ENCODE measurements at places on chromosomes 4 and X.

DNA sequence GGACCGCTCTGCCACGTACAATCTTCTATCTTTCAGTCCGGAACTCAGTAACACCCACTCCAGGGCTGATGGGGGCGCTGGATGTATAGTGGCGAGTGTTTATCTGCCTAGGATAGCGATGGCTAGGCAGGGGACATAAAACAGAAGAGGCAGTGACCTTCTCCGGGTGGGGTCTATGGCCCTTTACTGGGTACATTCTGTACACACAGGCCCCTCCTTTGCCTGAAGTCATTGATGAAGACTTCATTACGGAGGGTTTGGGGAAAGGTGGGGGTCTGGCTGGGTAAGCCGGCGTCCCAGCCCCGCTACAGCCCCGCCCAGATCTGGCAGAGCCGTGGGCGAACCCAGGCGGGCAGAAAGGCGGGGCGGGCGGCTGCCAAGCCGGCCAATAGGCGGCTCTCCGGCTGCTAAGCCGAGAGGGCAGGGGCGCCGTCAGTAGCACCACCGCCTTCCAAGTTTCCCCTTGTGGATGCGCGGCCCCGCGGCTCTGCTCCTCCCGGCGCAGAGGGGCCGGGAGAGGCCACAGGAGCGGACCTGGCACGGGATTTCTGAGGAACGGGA, at the start of gene CHST7:
CHST7 (plus strand) TSS at position 435 of the 561 bp plus-strand sequence. CDS start 167 bp downstream, outside the sequence.
- DNase-seq = peak; percentile 1

DNA sequence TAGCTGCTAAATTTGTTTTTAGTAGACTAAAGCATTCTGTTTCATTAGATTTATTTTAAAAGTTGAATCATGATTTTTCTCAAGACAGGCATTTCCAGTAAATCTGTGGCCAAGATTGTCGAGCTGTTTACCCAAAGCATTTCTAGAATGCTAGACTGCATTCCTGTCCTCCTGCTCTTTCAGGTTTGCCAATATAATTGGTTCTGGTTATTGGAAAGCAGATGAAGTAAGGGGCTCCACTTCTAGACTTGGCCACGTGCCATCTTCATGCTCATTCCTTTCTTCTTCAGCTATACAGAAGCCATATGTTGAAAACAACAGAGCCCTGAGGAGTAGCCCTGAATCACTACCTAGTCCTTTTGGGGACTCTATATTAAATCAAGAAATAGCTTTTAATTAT, 62.5 kb downstream of the PGRMC2 start:
- no peak for DNase-seq

DNA sequence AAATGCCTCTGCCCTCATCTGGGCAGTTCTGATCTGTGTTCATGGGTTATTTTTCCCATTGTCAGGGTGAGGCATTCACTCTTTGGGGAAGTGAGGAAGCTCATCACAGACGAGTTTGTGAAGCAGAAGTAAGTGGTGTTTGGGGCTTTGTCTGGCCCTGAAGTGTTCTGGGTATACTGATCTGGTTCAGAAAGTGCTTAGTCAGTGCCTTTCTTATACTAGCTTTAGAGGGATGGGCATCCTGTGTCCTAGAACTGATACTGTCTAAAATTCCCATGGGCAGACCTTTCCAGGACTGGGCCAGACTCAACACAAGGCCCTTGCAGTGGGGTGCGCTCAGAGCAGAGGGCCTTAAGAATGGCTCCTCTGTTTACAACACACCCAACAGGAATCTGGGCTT, 6.4 kb downstream of the TRO start:
- DNase-seq = no peak

DNA sequence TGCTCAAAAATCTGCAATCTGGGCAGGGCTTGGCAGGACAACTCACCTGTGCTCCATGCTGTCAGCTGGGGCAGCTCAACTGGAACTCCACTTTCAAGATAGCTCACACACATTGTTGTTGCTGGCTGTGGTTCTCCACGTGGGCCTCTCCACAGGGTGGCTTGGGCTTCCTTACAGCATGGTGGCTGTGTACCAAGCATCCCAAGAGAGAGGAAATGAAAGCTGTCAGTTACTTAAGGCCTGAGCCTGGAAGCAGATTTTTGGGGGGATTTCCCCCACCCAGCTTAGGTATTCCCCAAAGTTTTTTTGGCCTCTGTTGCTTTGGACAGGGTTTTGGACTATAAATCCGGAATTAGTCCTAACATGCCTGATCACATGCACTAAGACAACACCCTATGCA, 81.0 kb downstream of the BCOR start:
- no peak for DNase-seq

DNA sequence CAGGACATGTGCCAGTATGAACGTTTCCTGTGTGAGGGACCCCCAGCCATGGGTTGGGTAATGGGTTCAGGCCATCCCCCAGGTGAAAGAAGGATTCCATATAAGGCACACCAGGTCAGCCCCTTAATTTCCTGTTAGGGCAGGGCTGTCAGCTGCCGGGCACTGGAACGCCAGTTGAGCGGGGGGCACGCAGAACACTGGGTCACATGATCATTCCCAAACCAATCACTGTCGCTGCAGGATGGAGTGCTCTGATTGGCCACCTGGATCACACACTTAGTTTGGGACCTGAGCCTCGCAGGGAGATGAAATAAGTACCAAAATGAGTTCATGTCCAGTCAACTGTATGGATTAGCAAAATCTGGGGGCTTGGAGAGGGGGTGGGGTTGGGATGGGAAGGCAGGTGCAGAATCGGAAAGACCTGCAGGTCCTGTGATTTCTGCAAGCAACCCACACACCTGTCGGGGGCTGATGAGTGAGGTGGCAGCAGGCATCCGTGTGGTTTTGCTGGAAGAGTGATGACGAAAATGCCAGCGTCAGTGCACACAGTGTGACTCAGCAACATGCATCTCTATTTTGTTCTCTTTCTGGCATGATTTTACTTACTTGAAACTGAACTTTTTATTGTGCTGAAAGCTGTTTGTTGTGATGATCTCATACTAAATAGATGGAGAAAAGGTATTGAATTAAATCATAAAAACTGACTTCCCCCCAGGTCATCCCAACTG, 32.2 kb downstream of the RNF212 start:
- no peak for DNase-seq

GRCh38 chr4:184760681-184761080, 26.8 kb upstream of the CENPU start:
- DNase-seq = no peak

GRCh38 chrX:134999469-134999868, 8.7 kb downstream of the SMIM10 start:
- DNase-seq = no peak

- DNase-seq = no peak
Observed at GRCh38 chrX:87063642-87064041, 454.0 kb upstream of the KLHL4 start.

GRCh38 chr4:185189606-185190305, 14.0 kb downstream of the CFAP97 start:
- DNase-seq = no peak

GRCh38 chr4:40594261-40595178, 35.1 kb downstream of the RBM47 start:
- no peak for DNase-seq

DNA sequence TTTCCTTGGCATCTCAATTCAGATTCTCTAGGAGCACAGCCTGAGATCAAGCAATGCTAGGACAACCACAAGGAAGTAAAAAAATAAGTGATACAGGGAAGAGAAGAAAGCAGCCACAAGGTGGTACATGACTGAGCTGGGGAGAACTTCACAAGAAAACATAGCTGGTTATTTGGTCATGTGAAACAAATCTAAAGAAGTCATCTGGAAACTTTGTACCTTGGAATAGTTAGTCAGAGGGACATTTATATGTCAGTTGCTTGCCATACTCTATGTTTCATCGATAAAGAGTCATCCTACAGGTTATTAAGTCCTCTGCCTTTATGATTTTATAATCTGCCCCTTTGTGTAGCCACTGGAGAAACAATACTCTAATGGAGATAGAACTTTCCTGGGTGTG, 575.1 kb downstream of the IL15 start:
- no peak for DNase-seq

DNA sequence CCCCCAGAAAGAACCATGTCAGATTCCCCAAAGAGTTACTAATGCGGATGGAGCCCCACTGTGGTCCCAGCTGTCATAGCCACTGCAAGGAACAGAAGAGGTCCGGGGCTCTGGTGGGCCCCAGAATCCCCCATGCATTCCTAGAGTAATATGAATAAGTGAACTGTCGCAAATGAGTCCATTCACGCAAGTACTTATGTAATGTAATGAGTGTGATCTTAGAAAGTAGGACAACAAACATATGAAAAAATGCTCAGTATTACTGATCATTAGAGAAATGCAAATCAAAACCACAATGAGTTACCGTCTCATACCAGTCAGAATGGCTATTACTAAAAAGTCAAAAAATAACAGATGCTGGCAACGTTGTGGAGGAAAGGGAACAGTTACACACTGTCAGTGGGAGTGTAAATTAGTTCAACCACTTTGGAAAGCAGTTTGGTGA, 141.5 kb upstream of the RBPJ start:
- DNase-seq = no peak

- no peak for DNase-seq
Observed at GRCh38 chr4:48445704-48446103, 37.4 kb upstream of the SLC10A4 start.

GRCh38 chr4:21768349-21769310, 179.9 kb downstream of the KCNIP4 start:
- DNase-seq = peak; percentile 12

DNA sequence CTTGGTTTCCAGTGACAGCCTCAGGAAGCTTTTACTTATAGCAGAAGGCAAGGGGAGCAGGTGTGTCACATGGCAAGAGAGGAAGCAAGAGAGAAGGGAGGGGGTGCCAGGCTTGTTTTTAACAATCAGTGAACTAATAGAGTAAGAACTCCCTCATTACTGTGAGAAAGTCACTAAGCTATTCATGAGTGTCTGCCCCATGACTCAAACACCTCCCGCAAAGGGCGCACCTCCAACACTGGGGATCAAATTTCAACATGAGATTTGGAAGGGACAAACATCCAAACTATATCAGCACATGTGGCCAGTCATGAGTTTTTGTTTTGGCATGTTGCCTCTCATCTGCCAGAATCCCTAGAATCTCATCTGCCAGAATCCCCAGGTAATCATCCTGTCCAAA, 183.5 kb upstream of the C1QTNF7 start:
- DNase-seq = no peak

DNA sequence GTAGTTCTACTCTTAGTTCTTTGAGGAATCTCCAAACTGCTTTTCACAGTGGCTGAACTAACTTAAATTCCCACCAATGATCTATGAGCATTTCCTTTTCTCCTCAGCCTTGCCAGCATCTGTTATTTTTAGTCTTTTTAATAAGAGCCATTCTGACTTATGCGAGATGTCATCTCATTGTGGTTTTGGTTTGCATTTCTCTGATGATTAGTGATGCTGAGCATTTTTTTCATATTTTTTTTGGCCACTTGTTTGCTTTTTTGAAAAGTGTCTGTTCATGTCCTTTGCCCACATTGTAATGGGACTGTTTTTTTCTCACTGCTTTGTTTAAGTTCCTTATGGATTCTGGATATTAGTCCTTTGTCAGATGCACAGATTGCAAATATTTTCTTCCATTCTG, 21.5 kb upstream of the PHKA1 start:
- DNase-seq = no peak

- no peak for DNase-seq
Observed at GRCh38 chr4:122453384-122453995, 3.0 kb downstream of the IL2 start.

DNA sequence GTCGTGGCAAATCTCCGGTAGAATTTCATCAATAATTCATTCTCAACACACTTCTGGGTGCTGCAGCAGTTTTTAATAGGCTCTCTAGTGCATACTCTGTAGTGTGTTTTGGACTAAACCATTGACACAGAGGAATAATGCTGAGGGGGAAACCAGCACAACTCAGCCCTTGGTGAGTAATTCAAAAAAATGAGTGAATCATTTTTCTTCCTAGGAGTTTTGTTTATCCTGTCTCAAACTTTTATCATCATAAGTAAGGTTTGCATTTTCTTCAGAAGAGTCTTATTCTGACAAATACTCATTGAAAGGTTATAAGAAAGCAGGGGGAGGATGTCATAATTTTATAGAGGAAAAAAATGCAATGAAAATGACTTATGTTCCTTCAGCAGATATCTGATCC, 2542.7 kb downstream of the PCDH7 start:
- DNase-seq = no peak

DNA sequence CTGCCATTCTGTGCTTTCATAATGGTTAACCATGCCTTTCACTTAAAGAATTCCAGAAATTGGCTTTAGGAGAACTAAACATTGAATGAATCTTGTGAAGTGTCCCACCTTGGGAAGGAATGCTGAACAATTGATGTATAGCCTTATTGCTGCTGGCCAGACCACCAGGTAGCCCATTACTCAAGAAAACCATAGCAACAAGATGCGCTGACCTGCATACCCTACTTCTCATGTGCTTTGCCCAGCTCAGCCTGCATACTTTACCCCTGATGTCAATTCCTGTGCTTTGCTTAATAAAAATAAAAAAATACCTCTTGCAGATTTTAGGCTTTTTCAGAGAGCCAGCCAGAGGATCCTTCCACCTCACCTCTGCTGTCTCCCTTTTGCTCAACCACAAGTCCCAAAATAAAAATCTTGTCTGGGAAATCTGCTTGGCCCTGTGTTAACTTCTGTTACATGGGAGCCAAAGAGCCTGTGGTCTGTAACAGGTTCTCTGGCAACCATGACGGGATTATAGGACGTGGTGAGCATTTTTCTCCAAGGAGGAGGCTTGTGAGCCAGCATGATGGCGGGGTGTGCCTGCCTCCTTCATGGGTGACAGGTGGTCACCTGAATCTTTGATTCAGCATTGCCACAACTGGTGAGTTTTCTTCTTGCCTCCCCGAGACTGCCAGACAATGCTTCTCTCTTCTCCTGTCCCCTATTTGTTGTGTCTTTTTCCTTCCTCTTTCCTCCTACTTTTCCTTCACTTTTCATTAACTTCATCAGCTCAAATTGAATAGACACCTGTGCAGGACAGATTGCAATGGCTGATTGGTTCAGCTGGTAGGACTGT, 106.8 kb downstream of the ARSJ start:
- DNase-seq = no peak

- DNase-seq = no peak
Observed at GRCh38 chr4:123649250-123649644, 252.7 kb downstream of the SPRY1 start.

- no peak for DNase-seq
Observed at GRCh38 chrX:2188330-2188792, 312.4 kb downstream of the DHRSX start.

DNA sequence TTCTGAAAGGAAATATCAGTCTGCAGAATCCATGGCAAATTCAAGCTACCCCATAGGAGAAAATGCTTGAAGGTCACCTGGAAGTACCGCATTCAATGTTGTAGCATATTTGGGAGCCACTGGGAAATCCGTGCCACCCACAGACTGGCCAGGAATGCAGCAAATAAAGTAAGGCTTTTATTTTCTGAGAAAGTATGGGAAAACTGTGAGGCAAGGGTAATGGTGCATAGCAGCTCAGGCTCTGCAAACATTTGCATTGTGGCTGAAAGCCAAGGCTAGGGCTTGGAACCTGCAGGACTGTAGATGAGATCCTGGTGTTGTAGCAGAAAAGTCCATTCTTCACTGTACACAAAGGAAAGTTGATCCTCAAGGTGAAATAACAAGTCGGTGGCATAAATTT, 450.9 kb upstream of the NR3C2 start:
- DNase-seq = no peak

- DNase-seq = no peak
Observed at GRCh38 chr4:5747738-5748375, 36.9 kb downstream of the EVC start.
